NCI-H526 treated with DMSO at 0.1 percent for 48 hours (cell line): ENCODE measurements at places on chromosomes 12 and 14.

- DNase-seq = no peak
Measured at GRCh38 chr12:49304161-49304560, 9.2 kb downstream of the PRPH start.

DNA sequence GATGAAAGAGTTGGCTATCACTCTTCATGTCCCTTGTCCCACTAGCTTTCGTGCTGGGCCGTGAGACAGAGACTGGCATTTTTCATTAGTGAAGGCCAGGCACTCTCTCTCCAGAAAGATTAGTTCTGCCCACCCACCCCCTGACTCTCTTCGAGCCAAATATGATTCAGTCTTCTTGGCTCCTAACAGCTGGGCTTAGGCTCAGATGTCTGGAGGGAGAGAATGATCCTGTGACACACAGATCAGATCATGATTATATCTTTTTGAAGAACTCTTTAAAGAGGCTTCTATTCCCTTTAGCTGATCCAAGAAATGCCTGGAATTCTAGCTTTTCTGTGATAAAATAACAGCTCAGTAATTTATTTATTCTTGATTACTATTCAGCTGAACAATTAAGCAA is 5.2 kb upstream of the GNG2 start:
- no peak for DNase-seq

- no peak for DNase-seq
Measured at GRCh38 chr14:94374749-94375260, 13.6 kb downstream of the SERPINA1 start.

GRCh38 chr12:77850129-77850528 is 19.4 kb downstream of the NAV3 start:
- no peak for DNase-seq

GRCh38 chr14:100844846-100845245 is 18.9 kb downstream of the MEG3 start:
- DNase-seq = no peak

GRCh38 chr12:83220774-83221173 is 534.1 kb downstream of the TMTC2 start:
- DNase-seq = no peak

DNA sequence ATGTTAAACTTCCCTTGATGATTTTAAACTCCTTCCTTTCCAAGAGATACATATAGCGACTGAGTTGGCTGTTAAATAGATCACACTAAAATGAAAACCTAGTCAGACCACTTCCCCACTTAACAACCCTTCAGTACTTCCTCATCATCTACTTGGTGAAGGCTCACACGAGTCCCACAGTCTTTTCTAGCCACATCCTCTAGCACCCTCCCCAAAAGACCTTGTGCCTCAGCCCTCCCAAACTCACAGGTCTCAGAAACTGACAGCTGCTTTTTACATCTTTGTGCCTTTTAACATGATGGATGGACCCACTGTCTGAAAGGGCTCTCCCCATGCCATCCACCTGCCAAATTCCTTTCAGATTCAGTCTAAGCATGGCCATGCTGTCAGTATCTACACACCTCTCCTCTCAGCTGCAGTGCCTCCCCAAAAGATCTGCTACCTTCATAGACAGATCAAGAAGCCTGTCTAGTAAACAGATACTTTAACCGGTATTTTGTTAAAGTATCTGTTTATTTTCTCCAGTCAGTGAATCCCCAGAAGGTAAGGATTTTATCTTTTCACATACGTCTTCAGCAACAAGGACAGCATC is 65.1 kb upstream of the GPHB5 start:
- no peak for DNase-seq

DNA sequence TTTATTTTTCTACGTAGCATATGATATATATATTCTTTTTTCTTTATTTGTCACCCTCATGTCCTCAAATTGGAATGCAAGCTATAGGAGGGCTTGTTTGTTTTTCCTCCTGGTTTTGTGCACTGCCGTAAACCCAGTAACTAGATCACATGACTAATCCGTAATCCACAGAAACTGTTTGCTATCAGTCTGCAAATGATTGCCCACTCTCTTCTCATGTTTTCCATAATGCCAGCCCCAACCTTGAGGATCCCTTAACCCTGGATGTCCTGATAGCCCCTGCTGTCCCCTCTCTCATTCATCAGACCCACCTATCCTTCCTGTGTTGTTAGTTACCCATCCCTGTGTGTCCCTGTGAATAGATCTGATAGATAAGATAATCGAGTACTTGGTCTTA is 94.0 kb downstream of the TSPAN9 start:
- DNase-seq = no peak

- DNase-seq = no peak
Measured at GRCh38 chr14:59091976-59092375, 96.5 kb upstream of the DAAM1 start.

GRCh38 chr14:30799933-30800332 is 74.4 kb upstream of the COCH start:
- DNase-seq = no peak

- DNase-seq = no peak
Measured at GRCh38 chr14:20719777-20720176, 25.9 kb upstream of the EDDM3A start.

GRCh38 chr12:188910-189621 is 24.9 kb downstream of the SLC6A12 start:
- peak; percentile 26 for DNase-seq

DNA sequence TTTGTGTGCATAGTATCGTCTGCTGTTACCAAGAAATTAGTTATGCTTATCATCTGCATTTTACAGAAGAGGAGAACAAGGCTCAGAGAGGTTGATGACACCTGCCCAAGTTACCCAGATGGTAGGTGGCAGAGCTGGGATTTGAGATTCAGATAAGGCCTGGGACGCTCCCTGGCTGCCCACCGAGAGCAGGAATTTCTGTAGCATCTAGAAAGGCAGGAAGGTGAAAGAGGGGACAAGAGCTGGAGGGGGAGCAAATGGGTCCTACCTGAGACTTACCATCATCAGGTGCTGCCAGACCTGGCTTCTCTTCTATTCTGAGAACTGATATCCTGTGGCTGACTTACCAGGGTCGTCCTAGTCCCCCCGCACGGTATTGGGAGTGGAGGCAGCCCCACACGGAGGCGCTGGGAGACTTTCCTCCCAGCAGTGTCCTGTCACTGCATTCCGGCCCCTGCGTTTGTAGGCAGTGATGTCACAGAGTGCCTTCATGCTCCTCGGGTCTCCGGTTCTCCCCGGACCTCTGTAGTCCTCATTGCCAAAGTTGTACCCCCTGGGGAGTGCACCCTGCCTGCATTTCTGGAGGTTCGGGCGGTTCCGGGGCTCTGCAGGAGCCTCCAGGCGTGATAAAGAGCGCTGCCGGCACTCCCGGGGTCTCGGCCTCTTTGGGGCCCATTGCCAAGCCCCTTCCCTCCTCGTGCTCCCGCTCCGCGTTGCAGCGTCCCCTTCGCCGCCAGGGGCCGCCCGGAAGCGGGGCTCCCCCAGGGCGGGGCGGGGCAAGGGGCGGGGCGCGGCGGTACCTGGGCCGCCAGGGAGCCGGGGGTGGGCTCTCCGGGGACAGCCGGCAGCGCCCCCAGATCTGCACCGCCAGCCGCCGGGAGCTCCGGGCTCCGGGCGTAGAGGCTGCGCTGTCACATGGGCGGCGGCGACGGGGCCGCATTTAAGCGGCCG is at the start of gene CABP1:
CABP1 (plus strand) TSS at position 856 of the 951 bp plus-strand sequence; CDS start at position 916, 60 bp downstream.
- DNase-seq = peak; percentile 26

GRCh38 chr12:64890873-64891468 is 66.5 kb downstream of the TBC1D30 start:
- DNase-seq = peak; percentile 46

DNA sequence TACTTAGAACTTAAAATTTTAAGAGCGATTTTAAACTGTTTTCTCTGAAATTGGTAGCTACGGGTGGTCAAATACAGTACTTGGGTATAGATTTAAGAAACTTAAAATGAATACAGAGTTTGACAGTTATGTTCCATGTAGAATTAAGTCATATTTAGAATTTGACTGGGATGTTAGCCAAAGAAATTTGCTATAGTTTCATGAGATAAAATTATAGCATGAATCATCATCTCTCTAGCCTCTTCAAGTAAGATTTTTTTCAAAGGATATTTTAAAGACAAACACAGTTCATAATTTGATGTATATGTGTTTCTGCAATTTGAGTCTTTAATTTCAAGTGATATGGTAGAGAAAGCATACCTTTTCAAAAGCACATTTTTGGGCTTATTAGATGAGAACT is 41.0 kb downstream of the ZCRB1 start:
- no peak for DNase-seq

DNA sequence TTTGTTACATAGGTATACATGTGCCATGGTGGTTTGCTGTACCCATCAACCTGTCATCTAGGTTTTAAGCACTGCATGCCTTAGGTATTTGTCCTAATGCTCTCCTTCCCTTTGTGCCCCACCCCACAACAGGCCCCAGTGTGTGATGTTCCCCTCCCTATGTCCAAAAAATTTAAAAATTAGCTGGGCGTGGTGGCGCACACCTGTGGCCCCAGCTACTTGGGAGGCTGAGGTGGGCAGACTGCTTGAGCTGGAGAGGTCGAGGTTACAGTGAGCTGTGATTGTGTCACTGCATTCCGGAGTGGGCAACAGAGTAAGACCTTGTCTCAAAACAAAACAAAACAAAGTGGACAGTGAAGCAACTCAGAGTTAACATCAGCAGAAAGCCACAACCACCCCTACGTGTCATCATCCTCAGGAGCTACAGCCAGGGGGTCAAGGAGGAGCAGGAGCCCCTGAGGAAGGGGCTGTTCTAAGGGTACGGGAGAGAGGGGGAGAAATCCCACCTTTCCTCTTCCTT is 36.8 kb upstream of the SGPP1 start:
- no peak for DNase-seq

- no peak for DNase-seq
Measured at GRCh38 chr12:2390850-2391390, 338.1 kb downstream of the CACNA1C start.

DNA sequence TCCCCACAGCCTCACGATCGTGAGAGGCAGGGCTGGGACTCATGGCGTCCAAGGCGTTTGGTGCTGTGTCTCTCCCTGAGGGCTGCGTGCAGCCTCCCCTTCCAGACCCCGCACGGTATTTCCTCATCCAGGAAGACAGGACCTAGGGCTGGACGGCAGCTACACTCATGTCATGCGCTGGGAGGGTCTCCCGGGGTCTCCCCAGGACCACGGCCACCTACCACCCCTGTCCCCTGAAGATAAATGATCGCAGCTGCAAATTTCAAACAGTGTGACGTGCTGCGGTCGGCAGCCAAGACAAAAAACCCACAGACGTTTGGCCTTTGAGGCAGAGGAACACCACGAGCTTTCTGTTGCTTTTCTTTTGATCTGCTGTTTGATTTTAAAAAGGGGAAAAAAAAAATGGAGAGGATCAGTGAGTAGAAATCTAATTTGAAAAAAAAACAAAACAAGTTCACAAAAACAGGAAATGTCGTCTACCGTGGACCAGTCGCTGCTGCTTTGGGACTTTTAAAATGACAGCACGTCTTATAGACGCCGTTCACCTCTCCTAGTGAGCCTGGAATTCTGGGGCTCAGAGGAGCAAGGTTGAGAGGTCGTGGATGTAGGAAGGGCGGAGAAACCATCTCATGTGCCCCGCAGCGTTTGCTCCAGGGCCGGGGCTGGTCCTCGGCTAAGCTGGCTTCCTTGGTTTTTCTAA is 237.6 kb downstream of the SLC41A2 start:
- DNase-seq = no peak

- DNase-seq = no peak
Measured at GRCh38 chr12:78306236-78306635, 475.5 kb downstream of the NAV3 start.

- no peak for DNase-seq
Measured at GRCh38 chr14:62800577-62800976, 244.7 kb downstream of the KCNH5 start.
